Ammon's horn (tissue), 1 donor: ENCODE measurements at places on chromosomes 11 and 22.

- peak; percentile 17 for DNase-seq
Observed at GRCh38 chr11:19683141-19683805, 29.4 kb upstream of the NAV2 start.

GRCh38 chr11:7143908-7144307, 55.1 kb downstream of the RBMXL2 start:
- peak; percentile 61 for DNase-seq

DNA sequence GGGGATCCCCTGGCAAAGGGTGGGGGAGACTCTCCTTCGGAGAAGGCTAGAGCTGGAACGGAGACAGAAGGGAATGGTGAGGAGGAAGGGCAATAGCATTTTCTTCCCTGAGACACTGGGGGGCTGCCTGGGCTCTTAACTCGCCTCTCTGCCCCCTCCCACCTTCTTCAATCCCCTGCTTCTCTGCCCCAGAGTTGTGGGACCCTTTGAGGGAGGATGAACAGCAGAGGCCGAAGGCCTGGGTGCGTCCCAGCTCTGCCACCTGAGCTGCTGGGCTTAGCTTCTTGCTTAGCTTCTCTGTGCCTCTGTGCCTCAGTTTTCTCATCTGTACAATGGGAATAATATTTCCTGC, 72.4 kb downstream of the RTL6 start:
- no peak for DNase-seq

- no peak for DNase-seq
Observed at GRCh38 chr11:3995307-3995706, 99.3 kb upstream of the RRM1 start.

DNA sequence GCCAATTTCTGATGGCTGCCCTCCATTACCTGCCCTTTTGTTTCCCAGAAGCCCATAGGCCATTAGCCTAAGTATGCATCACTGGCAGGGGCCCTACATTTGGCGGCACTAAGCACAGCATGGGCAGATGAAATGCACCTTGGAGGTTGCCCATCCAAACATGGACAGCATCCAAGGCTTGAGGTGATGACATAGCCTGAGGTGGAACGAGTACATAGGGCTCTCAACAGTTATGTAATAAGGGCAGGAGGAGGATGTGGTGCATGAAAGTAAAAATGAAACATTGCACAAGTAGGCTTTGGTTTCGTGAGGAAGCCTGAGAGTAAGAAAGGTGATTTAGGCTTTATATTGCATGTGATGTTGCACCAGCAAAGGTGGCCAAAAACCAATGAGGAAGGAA, 148.1 kb downstream of the FAM76B start:
- no peak for DNase-seq

DNA sequence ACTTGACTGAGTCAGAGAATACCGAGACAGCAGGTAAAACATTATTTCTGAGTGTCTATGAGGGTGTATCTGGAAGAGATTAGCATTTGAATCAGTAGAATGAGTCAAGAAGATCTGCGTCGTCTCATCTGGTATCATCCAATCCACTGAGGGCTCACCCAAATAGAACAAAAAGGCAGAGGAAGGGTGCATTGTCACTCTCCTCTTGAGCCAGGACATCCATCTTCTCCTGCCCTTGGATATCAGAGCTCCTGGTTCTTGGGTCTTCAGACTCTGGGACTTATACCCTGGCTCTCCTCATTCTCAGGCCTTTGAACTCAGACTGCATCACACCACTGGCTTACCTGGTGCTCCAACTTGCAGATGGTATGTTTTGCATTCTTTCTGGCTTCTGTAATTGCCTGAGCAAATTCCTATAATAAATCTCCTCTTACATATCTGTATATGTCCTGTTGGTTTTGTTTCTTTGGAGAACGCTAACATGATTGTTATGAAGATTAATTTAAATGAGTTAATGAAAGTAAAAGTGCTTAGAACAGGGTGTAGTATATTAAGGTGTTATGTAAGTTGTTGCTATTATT, 49.3 kb downstream of the ME3 start:
- no peak for DNase-seq

DNA sequence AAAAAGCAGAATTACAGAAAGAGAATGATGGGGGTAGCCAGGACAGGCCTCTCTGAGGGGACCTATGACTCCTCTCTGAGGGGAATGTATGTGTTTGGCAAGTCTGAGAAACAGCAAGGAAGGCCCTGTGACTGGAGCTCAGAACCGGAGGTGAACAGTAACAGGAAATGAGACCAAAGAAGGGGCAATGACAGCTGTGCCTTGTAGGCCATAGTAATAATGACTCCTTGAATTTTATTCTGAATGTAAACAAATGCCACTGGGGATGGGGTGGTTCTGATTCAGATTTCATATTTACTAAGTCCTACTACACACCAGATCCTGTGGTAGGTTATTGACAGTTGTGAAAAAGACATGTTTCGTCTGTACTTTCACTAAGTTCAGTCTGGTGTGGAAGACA, 52.8 kb upstream of the APOA1 start:
- DNase-seq: no peak

GRCh38 chr11:121341609-121342008, 49.0 kb downstream of the SC5D start:
- DNase-seq: no peak
